ENCODE measurements at places on chromosomes 5 and 9.

GRCh38 chr9:125911861-125912644 is 164.9 kb downstream of the PBX3 start:
- DNase-seq, result no peak

- DNase-seq, result peak; percentile 73
Observed at GRCh38 chr5:81830596-81830995, 79.7 kb upstream of the SSBP2 start.

DNA sequence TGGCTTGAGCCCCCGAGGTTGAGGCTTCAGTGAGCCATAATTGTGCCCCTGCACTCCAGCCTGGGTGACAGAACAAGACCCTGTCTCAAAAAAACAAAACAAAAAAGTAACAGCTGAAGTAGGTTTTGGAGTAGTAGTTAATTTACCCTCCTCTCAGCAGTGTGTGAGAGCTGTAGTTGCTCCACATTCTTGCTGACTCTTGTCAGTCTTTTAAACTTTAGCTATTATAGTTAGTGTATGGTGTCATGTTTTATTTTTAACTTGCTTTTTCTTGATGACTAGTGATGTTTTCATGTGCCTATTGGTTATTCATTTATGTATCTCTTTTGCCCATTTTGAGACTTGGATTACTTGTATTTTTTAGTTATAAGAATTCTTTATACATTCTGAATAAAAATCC is 52.9 kb upstream of the DHFR start:
- DNase-seq, result no peak

GRCh38 chr5:173781816-173782670 is 106.1 kb upstream of the CPEB4 start:
- DNase-seq, result peak; percentile 94

- DNase-seq, result no peak
Observed at GRCh38 chr5:179516221-179516620, 34.1 kb upstream of the RUFY1 start.

DNA sequence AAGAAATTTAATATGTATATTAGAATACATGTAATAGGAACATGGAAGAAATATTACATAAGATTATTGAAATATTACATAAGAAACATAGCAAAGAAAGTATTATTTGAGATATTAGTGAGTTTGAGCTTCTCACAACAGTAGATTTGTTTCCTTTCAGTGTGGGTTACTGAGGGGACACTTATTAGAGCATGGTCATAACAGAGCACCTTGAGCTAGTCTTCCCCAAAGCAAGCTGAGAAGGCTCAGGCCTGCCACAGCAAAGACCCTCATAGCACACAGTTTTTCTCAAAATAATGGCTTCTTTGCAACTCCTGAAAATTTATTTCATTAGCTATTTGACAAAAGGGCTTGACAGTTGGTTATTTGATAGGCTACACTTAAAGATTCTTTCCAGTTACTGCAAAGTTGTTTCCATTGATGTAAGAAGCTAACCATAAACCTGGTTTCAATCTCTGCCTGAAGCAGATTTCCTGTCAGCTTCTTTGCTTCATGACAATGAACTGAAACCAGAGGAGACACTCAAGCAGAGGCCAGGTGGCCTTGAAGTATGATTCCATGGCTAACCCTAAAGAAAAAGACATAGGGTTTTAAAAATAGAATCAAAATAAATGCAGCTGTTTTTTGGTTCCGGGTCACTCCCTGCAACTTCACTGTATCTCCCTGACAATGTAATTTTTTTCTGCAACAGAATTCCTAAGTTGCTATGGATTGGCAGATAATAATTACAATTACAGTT is 68.6 kb downstream of the ERMP1 start:
- DNase-seq, result no peak

DNA sequence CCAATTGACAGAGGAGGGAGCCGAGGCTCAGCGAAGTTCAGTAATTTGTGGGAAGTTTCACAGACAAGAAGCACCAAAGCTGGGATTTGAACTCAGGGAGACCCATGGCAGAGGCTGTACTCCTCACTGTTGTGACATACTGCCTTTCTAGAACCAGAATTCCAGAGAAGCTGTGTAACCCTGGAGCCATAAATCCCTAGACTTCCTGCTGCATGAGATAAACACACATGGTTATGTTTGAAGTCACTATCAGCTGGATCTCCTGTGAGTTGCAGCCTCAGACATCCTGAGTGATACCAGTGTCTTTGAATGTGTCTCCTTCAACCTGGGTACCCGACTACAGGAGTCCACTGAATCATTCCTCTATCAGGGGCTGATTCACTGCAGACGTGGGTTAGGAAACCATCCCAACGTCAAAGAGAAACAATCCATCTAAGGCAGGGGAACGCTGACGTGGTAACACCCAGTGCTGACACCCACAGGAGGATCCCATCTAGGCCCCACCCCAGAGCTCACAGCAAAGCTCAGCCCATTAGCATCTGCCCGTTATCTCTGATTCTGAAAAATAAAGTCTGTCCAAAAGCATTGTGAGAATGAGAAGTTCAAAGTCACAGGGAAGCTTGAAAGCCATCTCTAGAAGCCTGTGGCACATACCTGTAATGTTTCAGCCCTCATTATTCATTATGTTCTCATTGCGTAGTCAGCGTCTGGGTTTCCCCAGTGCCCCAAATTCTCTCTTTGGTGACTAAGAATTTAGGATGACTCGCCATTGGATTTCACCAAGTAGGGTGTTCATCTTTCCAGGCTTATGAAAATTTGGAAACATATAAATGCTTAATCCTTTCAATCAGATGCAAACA is 36.3 kb upstream of the BASP1 start:
- DNase-seq, result no peak

DNA sequence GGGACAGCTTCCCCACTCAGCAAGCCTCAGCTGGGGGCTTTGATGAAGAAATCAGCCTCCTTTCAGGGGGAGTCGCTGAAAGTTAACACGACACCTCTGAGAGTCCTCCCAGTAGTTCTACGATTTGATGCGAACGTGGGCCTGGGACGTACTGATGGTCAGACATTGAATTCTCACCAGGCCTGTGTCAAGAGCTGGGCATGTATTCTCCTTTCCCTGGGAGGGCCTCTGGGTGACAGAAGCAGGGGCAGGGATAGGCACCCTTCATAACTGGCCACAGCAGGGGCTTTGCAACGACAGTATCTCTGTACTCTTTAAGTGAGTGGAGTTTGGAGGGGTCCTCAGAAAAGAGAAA is 15.6 kb upstream of the COL5A1 start:
- no peak for DNase-seq

- DNase-seq, result no peak
Observed at GRCh38 chr5:54845567-54845941, 139.8 kb downstream of the ESM1 start.

- DNase-seq, result peak; percentile 98
Observed at GRCh38 chr5:115544436-115545350, at the start of gene FEM1C. Gene FEM1C, minus strand, starts transcription at chr5:115544775. Its CDS starts 1,282 bp downstream, at chr5:115543493.

DNA sequence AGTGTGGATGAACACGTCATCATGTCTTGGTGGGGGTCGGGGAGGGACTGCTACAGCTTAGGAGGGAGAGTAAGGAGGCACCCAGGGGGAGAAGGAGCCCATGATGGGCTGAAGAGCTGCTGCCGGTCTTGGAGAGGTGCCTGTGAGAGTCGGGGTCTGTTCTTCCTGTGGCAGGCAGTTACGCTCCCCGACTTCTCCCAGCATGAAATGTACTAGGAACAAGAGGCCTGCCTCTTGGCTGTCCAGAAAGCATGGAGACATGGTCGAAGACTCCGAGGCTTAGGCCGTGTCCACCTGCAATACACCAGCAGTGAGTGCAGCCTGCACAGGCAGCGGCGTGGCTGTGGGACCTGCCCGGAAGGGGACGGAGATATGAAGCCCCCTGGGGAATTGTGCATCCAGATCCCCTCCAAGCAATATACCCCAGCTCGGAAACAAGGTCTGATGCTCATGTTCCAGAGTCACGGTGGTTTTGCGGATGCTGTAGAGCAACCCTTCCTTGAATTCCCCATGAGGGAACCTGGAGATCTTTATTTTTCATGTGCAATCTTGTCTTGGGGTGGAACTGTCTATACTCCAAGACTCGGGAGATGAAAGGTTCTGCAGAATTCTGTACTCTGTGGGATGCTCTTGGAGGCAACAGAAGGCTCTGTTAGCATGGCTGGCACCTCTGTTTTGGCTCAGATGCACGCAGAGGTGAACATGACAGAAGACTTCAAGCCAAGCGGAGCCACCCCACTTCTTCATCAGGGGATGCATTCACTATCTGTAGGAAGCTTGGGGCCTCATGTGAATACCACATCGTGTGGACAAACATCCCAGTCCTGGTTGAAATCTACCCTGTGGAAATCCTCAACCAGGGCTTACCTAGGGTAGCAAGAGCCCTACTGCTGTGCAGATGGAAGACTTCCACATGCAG is 374.9 kb upstream of the IRX4 start:
- DNase-seq, result no peak

DNA sequence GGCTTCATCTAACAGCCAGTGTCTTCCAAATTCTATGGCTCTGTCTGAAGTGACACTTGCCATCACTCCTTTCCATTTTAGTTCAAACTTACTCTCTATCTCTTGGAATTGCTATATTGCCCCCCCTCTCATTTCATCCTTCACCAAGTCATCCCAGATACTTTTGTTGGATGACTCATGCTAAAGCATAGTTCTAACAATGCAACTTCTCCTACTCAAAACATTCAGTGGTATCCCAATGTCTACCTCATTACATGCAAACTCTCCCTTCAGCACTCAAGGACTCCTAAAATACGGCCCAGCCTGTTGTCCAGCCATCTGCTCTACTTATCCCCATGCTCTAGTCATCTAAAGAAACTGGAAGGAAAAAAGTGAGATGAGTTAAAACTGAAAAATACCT is 171.6 kb downstream of the RASEF start:
- no peak for DNase-seq

- no peak for DNase-seq
Observed at GRCh38 chr5:181037365-181037861, 2.7 kb upstream of the BTNL9 start.

- peak; percentile 15 for DNase-seq
Observed at GRCh38 chr9:128899566-128900322, 17.8 kb downstream of the LRRC8A start.

- no peak for DNase-seq
Observed at GRCh38 chr9:4269872-4270271, 30.0 kb downstream of the GLIS3 start.

DNA sequence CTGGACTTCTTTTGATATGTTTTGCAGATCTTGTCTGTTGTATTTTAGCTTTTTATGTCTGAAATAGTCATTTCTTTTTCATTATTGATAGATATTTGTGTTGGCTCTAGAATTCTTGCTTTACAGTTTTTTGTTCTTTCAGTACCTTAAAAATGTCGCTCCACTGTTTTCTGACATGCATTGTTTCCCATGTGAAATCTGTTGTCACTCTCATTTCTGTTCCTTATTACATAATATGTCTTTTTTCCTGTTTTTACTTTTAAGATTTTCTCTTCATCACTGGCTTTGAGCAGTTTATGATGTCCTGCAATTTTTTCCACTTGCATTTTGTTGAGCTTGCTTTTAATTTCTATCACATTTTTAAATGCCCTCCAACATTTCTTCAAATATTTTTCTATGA is 270.4 kb upstream of the TARS1 start:
- no peak for DNase-seq

DNA sequence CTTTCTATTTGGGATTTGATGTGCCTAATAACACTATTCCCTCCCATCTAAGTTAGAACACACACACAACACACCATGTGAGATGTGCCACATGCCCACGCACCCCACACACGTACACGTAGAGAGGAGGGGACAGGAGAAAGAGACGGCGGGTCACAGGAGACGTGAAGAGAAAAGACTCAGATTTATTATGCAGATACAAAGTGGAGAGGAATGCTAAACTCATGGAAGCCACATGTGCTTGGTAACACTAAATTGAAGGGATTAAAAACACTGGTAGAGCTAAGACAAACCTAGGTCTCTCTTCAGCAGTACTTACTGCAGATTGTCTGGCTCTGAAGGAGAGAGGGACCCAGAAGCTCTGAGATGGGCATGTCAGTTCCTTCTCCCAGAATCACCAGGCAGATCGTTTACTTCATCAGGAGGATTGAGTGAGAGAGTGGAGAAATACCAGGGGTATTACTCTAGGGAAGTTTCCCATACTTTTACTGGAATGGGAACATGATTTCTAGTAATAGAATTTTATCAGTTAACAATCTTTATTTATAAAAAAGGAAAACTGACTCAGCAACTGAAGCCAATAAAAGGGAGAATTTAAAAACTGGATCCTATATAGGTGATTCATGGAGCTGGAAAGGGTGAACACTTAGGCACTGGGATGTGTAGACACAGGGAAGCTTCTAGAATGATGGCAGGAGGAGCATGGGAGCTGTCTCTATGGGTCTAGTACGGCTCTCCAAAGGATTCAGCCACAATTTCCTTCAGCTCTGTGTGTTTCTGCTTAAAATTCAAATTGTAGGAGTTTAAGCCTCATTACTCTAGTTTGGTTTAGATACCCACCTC is 139.4 kb downstream of the MACIR start:
- no peak for DNase-seq

GRCh38 chr5:3912790-3913189 is 317.2 kb downstream of the IRX1 start:
- DNase-seq, result no peak

DNA sequence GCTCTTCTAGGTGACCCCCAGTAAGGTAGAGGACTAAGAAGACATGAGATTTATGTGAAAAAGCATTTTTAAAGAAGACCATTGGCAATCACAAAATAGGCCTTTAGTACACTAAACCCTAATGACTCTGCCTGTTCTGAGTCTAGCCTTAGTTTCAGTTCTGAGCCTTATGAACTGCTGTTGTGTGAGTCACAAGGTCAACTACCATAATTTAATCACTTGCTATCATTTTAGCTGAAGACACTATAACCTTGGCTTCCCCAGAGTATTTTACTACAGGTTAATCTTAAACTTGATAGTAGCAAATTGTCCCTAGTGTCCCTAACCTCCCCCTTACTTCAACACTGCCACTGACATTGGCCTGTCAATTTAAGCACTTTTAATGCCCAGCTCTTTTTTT is 34.4 kb downstream of the APC start:
- no peak for DNase-seq

DNA sequence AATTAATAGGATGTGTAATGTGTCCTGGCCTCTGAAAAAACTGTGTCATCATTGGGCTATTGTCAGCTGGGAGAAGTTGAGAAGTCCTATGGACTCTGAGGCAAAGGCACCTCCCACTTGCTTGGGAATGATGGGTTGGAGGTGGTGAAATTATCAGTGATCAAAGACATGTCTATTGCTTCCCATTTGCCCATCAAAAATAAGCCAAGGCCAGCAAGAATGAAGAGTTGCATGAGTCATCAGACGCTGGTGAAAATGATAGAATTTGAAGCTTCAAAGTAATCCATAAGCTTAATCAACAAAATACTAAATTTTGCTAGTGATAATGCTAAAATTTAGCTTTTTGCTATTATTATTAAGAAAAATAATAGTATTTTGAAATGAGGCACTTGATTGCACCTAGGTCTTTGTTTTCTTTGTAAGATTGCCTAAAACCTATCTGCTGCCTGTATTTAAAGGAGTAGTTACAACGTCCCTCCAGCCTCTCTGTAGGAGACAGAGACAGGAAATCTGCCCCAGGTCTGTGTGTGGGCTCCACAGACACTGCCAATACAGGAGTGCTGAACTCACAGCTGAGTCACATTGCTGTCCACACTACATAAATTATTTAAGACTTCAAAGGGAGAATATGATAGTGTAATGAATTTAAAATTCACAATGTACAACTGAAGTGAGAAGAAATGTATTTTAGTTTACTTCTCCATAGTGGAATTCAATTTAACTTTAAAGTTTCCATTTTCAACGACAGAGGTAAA is 48.4 kb upstream of the APC start:
- no peak for DNase-seq

Data from bone marrow (tissue), 2 donors.